ENCODE measurements at places on chromosomes 5 and 9. TPM values are rescaled to one million over a fixed set of nuclear protein-coding genes. Genes with fewer than 3 reads are reported as not detected.

OR1J2 gene
- not detected for total RNA-seq

OR1L4 gene
- total RNA-seq, result not detected

- peaks cover 66% of the 10 kb centered on the region for H3K4me1 ChIP-seq
- no peaks in the 10 kb centered on the region for H3K27me3 ChIP-seq
- no peaks in the 10 kb centered on the region for H3K36me3 ChIP-seq
- H3K27ac ChIP-seq, result peak overlapping the region; percentile 98
Observed at GRCh38 chr9:33161011-33161588, 6.0 kb downstream of the B4GALT1 start.

DNA sequence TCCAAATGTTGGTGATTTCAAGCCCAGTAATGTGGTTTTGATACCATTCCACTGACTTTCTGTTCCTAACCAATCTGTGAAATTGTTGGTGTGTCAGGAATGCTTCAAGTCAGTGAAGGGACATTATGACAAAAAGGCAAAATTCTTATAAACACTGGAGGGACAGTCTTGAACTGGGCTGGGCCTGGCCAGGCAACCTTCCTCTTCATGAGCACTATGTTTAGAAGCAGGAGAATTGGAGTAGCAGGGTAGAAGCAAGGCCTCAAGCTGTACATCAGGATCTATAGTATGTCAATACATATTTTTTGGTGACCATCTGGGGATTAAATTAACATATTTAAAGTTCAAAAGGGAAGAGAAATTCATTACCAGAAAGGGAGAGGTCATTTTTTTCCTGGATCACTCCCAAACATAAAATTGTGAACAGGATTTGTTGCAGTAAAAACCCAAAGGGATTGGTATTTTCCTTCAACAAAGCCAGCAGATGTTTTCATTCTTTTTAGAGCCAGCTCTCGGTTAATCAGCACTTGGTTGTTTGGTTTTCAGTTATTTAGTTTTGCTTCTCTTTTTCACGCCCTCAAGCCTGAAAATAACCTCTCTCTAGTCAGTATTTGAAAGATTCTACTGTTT lies 77.9 kb upstream of the PIK3R1 start:
- no peak overlapping the region for H3K4me3 ChIP-seq
- H3K27me3 ChIP-seq, result no peaks in the 10 kb centered on the region
- no peaks in the 10 kb centered on the region for H3K36me3 ChIP-seq
- peak overlapping the region; percentile 53 for H3K27ac ChIP-seq
- DNase-seq, result no peak

DNA sequence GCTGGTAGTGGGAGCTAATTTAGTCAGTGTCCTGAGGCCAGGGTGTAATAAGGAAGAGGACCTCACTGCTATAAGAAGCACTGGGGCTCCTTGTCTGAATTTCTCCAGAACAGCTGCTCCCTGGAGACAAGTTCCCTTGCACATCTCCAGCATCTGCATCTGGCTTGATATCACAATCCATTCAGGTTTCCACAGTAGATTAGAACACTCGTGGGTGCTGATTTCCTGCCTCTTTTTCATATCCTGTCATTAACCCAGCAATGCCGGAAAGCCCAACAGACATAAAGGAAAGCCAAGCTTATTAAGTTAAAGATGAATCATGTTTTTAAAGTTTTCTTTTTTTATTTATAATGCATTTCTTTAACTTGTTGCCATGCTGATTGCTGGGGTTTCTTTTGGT lies 232.3 kb upstream of the WWC1 start:
- no peaks in the 10 kb centered on the region for H3K36me3 ChIP-seq
- no peaks in the 10 kb centered on the region for H3K27me3 ChIP-seq
- H3K27ac ChIP-seq, result no peak overlapping the region
- no peaks in the 10 kb centered on the region for H3K4me1 ChIP-seq
- DNase-seq, result no peak

GRCh38 chr5:143399616-143400540 lies 3.6 kb downstream of the NR3C1 start:
- H3K27me3 ChIP-seq, result no peaks in the 10 kb centered on the region
- DNase-seq, result no peak
- H3K4me1 ChIP-seq, result peaks cover under 1% of the 10 kb centered on the region
- peak overlapping the region; percentile 99 for H3K27ac ChIP-seq

- H3K4me3 ChIP-seq, result no peak overlapping the region
- no peaks in the 10 kb centered on the region for H3K4me1 ChIP-seq
- no peaks in the 10 kb centered on the region for H3K27me3 ChIP-seq
- DNase-seq, result no peak
- no peaks in the 10 kb centered on the region for H3K36me3 ChIP-seq
Observed at GRCh38 chr5:123874600-123875201, 362.7 kb downstream of the CSNK1G3 start.

TAF11L5 gene
- not detected for total RNA-seq

- H3K36me3 ChIP-seq, result no peaks in the 10 kb centered on the region
- no peaks in the 10 kb centered on the region for H3K27me3 ChIP-seq
- no peak overlapping the region for H3K27ac ChIP-seq
- no peak for DNase-seq
Observed at GRCh38 chr9:16052757-16053530, 500.1 kb downstream of the CCDC171 start.

GRCh38 chr9:99044827-99045226 lies 60.1 kb upstream of the TGFBR1 start:
- H3K27ac ChIP-seq, result no peak overlapping the region
- H3K4me3 ChIP-seq, result no peak overlapping the region
- no peaks in the 10 kb centered on the region for H3K36me3 ChIP-seq
- DNase-seq, result no peak
- no peaks in the 10 kb centered on the region for H3K27me3 ChIP-seq
- H3K4me1 ChIP-seq, result no peaks in the 10 kb centered on the region

GRCh38 chr5:54792611-54793404 lies 192.6 kb downstream of the ESM1 start:
- peak overlapping the region; percentile 23 for H3K27ac ChIP-seq
- H3K4me3 ChIP-seq, result no peak overlapping the region
- no peaks in the 10 kb centered on the region for H3K36me3 ChIP-seq
- no peaks in the 10 kb centered on the region for H3K4me1 ChIP-seq
- H3K27me3 ChIP-seq, result no peaks in the 10 kb centered on the region

DNA sequence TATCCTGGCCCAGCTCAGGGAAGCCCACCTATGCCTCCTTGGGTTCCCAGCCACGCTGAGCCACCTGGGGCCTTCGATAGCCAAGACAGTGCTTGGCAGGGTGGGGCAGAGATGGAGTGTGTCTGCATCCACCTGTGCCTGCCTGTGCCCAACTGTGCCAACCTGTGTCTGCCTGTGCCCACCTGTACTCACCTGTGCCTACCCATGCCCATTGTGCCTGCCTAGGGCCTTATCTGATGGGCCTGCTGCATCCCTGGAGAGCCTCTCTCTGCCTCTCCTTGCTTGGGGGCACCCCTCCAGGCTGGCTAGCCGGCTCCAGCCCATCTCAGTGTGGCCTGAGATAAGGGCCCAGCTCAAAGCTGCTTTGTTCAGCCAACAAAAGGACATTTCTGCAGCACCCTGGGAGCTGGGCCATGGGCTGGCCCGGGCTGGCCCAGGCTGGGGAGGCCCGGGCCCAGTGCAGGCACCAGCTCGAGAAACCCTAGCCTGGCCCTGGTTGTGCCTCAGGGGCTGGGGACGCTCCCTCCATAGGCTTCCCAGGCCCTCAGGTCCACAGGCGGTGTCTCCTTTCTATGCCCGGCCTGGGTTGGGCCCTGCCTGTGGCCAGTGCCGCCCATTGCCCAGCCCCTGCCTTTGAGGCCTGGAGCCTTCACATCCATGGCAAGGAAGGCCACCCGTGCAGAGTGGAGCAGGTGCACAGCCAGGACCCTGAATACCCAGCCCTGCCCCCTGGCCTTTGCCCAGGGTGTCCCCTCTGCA lies 37.3 kb upstream of the NOTCH1 start:
- H3K27me3 ChIP-seq, result no peaks in the 10 kb centered on the region
- H3K36me3 ChIP-seq, result no peaks in the 10 kb centered on the region
- no peak for DNase-seq
- H3K4me1 ChIP-seq, result peaks cover 11% of the 10 kb centered on the region
- no peak overlapping the region for H3K27ac ChIP-seq

DNA sequence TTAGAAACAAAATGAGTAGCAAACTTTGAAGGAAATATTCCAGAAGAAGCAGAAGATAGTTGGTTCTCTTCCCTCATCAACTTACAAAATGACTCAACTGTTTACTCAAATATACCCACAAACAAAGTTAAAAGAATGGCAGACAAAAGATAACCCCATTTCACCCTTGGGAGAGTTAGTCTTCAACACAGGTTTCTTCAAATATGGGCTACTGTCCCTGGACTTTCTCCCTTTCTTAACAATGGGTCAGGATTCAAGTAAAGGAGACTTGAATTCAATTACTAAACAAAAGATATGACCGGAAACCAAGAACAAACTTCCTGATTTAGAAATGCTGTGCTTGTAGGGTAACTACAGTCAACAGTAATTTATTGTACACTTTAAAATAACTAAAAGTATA lies 14.2 kb downstream of the RFX3 start:
- DNase-seq, result no peak
- H3K27ac ChIP-seq, result no peak overlapping the region
- H3K4me1 ChIP-seq, result no peaks in the 10 kb centered on the region
- no peaks in the 10 kb centered on the region for H3K36me3 ChIP-seq

PCDHA10 gene
- 0.64 TPM for total RNA-seq

CSF1R gene
- total RNA-seq, result 11.5 TPM

GRCh38 chr9:137973829-137974416 lies 96.3 kb downstream of the CACNA1B start:
- no peaks in the 10 kb centered on the region for H3K36me3 ChIP-seq
- no peaks in the 10 kb centered on the region for H3K4me1 ChIP-seq
- H3K4me3 ChIP-seq, result no peak overlapping the region

GRCh38 chr9:110058304-110058953 lies 149.5 kb downstream of the C9orf152 start:
- no peaks in the 10 kb centered on the region for H3K27me3 ChIP-seq
- H3K4me3 ChIP-seq, result no peak overlapping the region
- H3K4me1 ChIP-seq, result no peaks in the 10 kb centered on the region
- no peak for DNase-seq

DNA sequence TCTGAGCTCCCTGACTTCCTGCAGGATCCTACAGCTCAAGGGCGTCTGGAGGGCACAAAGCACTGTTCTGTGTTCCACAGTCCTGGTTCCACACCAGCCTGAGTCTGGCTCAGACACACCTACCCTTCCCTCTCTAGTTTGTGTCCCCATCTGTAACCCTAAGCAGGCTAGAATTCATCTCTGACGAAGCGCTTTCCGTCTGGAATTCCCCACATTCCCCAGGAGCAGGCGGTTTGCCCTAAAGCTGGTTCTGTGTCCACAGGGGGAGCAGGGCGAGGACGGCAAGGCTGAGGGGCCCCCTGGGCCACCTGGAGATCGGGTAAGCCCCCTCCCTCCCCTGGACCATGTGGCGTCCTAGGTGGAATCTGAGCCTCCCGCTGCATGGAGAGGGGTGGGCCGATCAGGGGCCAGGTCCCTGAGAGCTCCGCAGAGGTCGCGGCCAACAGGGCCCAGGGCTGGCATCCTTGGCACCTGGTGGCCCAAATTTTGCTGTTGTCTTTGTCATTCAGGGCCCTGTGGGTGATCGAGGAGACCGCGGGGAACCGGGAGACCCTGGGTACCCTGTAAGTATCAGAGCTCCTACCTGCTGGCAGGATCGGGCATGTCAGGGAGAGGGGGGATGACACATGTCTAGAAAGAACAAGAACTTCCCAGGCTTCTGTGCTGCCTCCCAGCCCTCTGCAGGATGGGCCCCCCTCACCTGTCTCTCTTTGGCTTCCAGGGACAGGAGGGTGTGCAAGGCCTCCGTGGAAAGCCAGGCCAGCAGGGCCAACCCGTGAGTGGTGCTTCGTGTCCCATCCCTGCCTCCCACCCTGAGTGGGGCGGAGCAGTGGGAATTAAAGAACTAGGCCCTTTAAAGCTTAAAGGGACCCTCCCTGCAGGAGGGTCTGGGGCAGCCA lies 34.5 kb upstream of the ORM1 start:
- no peaks in the 10 kb centered on the region for H3K4me1 ChIP-seq
- H3K27me3 ChIP-seq, result no peaks in the 10 kb centered on the region
- no peak overlapping the region for H3K4me3 ChIP-seq
- H3K27ac ChIP-seq, result no peak overlapping the region
- no peaks in the 10 kb centered on the region for H3K36me3 ChIP-seq

DNA sequence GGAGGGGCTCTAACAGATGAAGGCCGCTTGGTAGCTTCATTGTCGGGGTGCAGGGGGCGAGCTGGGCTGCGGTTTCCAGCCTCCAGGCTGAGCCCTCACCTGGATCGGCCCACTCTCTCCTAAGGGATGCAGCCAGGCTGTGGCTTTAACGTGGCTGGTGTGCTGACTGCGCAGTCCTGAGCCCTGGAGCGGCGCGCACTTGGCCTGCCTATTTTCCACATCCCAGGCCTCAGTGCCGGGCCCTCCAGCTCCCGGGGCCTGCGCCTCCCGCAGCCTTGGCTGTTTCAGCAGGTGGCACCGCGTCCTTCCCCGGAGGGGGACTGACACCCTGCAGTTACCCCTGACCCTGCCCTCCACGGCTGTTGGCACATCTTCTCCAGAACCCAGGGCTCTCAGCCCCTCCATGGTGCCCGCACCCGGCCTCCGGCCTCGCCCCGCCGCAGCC lies 1.4 kb downstream of the RNU6ATAC start:
- no peaks in the 10 kb centered on the region for H3K4me1 ChIP-seq
- no peak overlapping the region for H3K27ac ChIP-seq
- DNase-seq, result no peak
- no peak overlapping the region for H3K4me3 ChIP-seq

DNAI1 gene
- total RNA-seq, result not detected

DNA sequence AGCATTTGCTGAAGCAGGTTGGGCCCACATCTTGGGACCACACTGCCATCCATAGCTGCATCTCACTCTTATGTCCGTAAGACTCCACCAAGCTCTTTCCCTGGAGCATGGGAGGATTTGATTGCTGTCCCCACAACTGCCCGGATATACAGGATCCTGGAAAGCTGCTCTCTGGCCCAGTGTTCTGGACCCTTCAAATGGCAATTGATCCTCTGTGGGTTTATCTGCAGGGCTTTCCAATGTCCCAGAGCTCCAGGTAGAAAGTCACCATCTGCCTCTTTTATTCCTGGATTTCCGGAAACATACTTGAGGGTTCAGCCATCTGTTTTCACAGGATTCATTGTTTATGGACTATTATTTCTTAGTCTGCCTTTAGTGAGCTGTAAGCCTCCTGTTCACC lies 214.6 kb downstream of the SREK1 start:
- H3K4me1 ChIP-seq, result no peaks in the 10 kb centered on the region
- no peaks in the 10 kb centered on the region for H3K27me3 ChIP-seq
- no peak overlapping the region for H3K4me3 ChIP-seq
- no peaks in the 10 kb centered on the region for H3K36me3 ChIP-seq
- no peak for DNase-seq

SHC3 gene
- total RNA-seq, result 6.7 TPM

All from breast epithelium (tissue), 4 donors.